ENCODE measurements at places on chromosomes 4 and X.

GRCh38 chrX:112058255-112058654 is 24.3 kb downstream of the TRPC5 start:
- DNase-seq = no peak

DNA sequence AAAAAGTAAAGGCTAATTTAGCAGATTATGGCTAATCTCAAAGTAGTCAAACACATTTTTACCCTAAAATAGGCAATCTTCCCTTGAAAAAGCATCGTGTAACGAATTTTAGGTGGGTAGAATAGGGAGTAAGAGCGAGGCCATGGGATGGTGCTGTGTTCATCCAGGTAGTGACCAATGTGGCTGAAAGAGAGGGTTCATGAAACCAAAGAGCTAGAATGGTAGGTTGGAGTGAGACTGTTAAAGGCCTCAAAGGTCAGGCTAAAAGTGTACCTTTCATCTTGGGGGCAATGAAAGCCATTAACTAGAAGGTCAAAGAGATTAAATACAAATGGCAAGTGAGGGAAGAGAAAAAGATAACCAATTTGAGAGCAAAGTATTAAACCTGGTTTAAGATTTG is 23.6 kb downstream of the EIF4E start:
- no peak for DNase-seq

GRCh38 chr4:88077911-88078524 is 70.6 kb downstream of the PKD2 start:
- DNase-seq = no peak

DNA sequence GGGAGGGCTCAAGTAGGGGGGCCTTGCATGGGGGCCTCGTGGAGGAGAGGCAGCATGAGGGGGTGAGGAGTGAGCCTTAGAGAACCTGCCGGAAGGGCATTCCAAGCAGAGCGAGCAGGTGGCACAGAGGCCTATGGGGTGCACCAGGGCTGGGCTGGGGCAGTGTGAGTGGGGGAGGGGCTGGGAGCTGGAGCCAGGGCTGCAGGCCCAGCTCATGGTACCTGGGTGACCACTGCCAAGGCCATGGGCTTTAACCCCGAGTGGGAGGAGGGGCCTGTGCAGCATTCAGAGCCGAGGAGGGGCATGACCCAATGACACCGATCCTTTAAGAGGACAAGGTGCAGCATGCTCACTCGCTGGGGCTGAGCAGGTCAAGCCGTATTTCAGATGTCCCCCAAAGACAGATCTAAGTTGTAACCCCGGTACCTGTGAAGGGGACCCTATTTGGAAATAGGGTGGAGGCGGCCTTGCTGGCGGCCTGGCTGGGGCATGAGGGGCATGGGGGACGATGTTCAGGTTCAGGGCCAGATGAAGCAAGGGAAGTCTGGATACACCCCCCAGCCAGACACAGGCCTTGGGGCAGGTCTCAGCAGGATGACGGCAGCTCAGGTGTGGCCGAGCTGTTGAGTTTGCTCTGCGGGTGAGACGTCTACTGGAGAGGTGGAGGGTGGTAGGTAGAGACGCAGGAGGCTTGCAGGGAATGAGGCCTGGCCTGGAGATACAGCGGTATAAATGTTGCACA is 137.0 kb downstream of the CPZ start:
- no peak for DNase-seq

DNA sequence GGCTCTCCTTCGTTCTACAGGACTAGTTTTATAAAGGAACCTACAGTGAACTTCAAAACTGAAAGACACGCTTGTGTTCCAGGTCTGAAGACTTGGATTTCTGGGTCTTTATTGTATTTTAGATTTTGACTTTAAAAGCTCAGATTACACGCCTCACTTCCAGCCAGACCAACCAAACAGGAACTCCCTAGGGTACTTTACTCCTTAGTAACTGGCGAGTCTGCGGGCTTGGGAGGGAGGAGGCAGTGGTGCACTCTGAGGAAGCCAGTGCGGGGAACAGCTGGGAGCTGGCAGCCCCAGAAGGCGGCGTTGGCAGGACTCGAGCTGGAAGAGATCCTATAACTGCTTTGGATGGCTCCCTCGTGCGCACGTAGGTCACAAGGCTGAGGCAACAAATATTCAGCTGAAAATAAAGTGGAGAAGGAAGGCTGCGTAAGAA is 391 bp upstream of the PHKA1 start:
- no peak for DNase-seq

DNA sequence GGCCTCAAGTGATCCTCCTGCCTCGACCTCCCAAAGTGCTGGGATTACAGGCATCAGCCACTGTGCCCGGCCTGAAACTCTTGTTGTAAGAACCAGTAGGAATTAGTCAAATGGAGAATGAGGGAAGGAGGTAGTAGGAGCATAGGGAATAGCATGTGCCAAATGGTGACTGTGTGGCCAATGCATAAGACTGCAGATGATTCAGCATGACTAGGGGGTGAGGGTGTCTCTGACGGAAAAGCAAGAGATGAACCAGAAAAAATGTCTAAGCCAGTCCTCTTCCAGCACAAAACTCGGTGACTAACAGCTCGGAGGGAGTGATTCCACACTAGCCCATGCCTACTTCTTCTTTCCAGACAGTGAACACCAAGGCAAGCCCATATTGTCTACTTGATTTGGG is 58.2 kb upstream of the DUSP21 start:
- no peak for DNase-seq

DNA sequence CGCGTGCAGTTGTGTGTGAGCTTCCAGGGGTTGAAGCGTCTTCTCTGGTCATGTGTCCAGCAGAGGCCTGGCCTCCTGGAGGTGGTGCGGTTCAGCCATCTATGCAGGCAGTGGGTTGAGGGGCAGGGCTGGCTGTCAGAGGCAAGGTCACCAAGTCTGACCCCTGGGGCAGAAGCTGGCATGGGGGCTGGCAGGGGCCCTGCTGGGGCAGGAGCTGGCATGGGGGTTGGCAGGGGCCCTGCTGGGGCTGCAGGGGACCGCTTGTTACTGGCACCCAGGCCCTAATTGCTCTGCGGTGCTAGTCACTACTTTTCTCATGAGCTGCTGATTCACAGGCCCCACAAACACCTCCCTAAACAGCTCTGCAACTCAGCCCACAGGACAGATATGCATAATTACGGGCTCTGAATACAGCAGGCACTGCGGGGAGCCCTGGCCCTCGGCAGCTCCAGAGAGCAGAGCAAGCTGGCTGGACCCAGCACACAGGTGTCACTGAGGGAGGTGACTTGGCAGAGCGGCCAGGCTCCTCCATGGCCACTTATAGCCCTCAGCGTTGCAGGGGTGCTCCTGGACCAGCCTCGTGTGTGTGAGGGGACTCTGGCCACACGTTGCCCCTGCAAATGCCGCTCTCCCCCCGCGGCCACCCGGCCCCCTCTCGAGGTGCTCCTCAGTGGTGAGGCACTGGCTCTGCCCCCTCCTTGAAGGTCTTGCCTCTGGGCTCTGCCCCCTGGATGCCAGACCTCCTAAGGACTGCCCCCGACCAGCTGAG is 32.7 kb downstream of the CPLX1 start:
- DNase-seq = no peak

- no peak for DNase-seq
Measured at GRCh38 chr4:46886711-46887110, 22.3 kb downstream of the COX7B2 start.

- DNase-seq = no peak
Measured at GRCh38 chrX:18887177-18887824, 96.6 kb downstream of the PHKA2 start.

- DNase-seq = no peak
Measured at GRCh38 chrX:19776753-19777152, 110.6 kb downstream of the SH3KBP1 start.

DNA sequence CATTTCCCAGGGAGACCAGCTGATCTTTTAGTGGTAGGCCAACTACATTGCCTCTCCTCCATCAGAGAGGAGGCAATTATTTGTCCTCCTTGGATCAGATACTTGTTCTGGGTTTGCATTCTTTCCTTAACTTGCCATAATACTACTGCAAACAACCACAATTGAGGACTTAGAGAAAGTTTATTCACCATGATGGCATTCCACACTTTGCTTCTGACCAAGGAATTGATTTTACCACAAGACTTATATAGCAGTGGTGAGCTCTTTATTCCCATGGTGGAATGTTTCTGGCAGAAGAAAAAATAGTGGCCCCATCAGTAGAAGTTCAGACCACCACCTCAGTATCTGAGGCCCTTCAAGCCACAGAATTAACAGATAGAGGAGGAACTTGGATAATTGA is 123.9 kb upstream of the PPP3CA start:
- no peak for DNase-seq

DNA sequence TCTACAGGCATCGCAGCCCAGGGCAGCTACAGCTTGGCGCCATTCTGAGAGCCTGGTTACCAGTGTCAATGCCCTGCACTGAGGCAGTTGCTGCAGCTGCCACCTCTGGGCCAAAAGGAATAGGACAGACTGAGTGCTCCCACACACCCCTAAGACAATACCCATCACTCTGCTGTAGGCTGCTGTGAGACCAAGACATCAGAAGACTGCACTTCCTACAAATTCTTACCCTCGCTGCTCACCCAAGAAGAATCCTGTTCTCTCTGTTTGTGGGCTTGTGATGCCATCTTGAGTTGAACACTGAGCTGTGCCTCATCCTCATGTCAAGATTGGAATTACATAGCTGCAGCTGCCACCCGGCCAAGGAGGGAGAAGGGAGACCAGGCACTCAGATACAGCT is 1847.0 kb upstream of the PCDH10 start:
- DNase-seq = no peak

- DNase-seq = no peak
Measured at GRCh38 chr4:81519427-81519773, 47.7 kb upstream of the RASGEF1B start.

- no peak for DNase-seq
Measured at GRCh38 chrX:9055354-9055753, 21.4 kb upstream of the FAM9B start.

GRCh38 chrX:78024349-78025059 is 55.1 kb upstream of the PGAM4 start:
- DNase-seq = no peak

- DNase-seq = no peak
Measured at GRCh38 chr4:109182696-109183095, 119.8 kb downstream of the COL25A1 start.

DNA sequence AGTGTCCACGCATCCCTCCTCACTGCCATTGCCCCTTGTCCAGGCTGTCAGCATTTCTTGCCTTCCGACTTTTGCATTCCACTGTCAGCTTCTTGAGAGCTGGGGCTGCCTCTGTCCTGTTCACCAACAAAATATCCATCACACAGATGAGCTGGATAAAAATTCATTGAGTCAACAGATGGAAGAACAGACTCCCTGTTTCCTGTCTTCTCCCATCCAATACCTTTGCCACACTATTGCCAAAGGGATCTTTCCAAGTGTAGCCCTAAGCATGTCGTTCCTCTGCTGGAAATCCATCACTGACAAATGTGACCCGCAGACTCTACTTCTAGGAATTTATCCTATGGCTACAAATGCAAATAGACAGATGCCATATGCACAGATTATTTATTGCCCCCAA is 78.0 kb upstream of the PJA1 start:
- no peak for DNase-seq

GRCh38 chr4:67483868-67484602 is 61.3 kb downstream of the CENPC start:
- DNase-seq = no peak

GRCh38 chrX:29071525-29072320 is 484.5 kb downstream of the IL1RAPL1 start:
- DNase-seq = no peak
